ENCODE measurements at places on chromosomes 12 and 14.

DNA sequence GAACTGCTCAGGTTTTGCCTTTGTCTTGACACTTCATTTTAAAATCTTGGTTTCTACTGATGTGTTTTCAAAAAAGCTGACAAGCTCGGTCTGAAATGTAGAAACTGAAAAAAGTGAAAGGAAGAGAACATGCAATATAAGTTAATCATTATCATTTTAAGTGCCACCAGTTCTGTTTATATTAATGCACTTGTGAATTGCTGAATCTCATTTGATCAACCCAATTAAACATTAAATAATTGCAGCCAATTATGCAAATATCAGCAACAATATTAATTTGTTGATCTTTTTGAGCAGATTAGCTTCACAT, 133.8 kb downstream of the BCAT1 start:
- DNase-seq: no peak

DNA sequence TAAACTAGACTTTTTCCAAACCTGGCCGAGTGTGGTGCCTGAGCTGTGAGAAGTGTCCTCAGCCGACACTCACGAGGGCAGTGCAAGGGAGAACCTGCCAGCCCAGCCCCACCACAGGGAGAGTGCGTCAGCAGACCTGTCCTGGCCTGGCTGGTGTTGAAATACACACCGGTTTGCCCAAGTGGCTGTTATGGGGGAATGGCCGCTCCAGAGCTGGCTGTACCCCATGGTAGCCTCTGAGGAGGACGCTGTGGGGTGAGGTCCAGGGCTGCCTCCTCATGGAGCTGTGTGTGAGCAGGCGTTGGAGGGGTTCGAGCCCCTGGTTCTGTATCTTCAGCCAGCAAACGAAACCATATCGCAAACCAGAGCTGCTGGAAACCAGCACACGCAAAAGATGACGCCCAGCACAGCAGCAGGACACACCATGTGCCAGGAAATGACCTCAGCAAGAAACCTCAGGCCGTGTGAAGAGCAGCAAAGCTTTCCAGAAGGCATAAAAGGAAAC, 9.4 kb downstream of the ANKRD9 start:
- DNase-seq: no peak

GRCh38 chr14:19823178-19823577, 19.6 kb downstream of the OR4N2 start:
- no peak for DNase-seq

GRCh38 chr14:74425525-74426201, 347 bp downstream of the SYNDIG1L start:
- peak; percentile 26 for DNase-seq

GRCh38 chr14:63228217-63228616, 24.0 kb downstream of the RHOJ start:
- DNase-seq: no peak

GRCh38 chr12:82527165-82527780, 159.4 kb upstream of the TMTC2 start:
- DNase-seq: peak; percentile 66

All from MM.1S (cell line).